ENCODE measurements at places on chromosomes 2 and 18.

GRCh38 chr2:143823296-143823695 lies 694.1 kb downstream of the ARHGAP15 start:
- no peak for DNase-seq

DNA sequence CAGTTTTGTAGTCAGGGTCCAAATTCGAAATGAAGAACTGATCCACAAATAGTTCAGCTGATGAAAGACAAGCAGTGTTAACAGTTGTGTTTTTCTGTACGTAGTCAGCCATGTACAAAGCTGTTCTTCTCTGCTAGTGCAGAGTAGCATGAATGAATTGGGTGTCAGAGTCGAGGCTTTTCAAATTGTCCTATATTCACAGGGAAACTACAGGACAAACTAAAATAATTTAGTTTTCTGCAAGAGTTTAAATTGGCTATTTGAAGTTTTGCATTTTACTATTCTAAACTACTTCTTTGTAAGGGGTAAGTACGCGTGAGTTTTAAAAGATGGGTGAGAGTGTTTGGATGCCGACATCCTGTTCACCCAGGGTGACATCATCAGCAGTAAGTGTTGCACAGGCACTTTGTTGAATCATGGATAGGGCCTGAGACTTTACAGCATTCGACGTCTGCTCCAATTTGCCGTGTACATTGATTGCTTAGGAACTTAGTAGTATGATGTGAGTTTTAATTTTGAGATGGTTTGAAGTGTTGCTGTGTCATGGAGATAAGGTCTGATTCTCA lies 147.2 kb upstream of the NFATC1 start:
- DNase-seq: no peak

DNA sequence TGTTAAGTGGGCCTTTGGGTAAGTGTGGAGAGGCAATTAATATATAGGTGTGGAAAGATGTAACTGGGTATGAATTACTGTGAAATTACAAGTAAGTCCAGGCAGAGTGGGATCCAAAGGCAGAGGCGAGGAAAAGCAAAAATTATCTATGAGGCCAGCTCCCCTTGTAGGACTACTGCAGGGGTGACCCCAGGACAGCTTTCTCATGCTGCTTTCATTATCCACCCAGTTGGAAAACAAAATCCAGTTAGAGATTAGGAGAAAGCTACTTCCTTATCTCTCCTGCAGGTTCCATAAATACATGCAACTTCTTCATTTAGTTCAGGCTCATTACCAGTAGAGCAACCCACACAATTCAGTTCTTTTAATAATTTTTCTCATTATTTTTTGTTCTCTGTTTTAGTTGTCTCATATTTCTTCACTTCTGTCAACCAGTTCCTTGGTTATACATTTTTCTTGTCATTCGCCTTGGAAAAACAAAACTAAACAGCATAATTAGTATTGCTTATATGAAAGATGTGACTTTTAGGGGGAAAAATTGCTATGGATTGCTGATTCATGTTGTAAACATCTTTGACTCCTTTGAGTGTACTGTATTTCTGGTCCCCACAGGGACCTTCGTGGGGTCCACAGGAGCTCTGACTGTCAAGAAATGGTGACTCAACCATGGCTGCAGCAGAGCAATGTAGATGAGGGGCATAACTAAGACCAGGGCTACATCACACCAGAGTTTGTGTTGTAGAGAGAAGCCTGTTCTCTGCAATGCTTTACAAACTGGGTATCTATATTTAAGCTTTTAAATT lies 110.4 kb upstream of the PARD3B start:
- DNase-seq: no peak

GRCh38 chr18:55485666-55486065 lies 102.3 kb downstream of the TCF4 start:
- DNase-seq: no peak

DNA sequence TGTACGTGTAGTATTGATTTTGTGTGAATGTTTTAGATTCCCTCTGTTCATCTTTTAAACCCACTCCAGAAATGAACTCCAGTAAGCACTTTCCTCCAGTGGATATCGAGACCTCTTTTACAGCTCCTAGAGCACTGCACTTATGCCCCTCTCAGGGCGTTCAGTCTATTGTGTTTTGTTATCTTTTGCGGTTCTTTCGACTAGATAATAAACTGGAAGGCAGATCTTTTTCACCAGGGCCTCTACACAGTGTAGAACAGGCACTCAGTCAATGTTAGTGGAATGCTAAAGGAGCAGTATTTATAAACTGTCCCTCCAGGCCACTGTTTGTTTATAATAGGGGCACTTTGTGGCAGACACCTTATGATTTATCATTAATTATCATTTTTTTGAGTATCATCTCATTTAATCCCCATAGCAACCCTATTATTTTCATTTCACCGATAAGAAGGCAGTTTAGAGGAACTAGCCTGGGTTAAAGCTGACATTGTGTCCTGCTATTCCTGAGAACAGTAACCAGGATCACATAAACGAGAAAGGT lies 742 bp upstream of the SOS1 start:
- DNase-seq: no peak

DNA sequence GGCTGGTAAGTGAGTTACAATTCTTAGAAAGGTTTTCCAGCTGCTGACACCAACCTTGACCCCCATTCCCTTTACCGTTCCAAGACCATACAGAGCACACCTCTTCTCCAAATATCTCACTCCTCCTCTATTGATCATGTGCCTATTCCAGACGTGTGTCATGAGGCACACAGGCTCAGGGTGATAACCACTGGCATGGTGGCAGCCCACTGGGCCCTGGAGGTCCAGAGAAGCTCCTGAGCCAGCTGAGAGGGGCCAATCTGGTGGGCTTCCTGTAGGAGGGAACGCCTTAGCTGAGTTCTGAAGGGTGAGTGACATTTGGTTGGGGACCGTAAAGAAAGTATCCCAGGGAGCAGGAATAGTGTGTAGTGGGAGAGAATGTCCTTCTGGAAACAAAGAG lies 28.3 kb downstream of the ZAP70 start:
- DNase-seq: no peak

DNA sequence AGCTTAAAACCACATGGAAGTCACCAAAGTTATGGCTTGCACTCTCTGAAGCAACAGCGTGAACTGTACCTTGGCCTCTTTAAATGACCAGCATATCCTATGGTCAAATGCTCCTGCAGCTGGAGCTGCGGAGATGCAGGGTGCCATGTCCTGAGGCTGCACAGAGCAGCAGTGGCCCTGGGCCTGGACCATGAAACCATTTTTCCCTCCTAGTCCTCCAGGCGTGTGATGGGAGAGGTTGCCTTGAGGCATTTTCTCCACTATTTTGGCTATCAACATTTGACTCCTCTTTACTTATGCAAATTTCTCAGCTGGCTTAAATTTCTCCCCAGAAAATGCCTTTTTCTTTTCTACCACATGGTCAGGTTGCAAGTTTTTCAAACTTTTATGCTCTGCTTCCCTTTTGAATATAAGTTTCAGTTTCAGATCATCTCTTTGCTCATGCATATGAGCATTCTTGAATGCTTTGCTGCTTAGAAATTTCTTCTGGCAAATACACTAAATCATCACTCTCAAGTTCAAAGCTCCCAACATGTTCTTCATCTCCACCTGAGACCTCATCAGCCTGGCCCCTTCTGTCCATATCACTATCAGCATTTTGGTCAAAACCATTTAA lies 82.9 kb upstream of the TMEFF2 start:
- no peak for DNase-seq

GRCh38 chr18:3256693-3257626 lies 5.0 kb upstream of the MYL12B start:
- DNase-seq: no peak

- no peak for DNase-seq
These were observed 44.4 kb upstream of the MGAT4A start for GRCh38 chr2:98775146-98775986.

GRCh38 chr2:2041256-2041824 lies 289.7 kb downstream of the MYT1L start:
- DNase-seq: no peak

DNA sequence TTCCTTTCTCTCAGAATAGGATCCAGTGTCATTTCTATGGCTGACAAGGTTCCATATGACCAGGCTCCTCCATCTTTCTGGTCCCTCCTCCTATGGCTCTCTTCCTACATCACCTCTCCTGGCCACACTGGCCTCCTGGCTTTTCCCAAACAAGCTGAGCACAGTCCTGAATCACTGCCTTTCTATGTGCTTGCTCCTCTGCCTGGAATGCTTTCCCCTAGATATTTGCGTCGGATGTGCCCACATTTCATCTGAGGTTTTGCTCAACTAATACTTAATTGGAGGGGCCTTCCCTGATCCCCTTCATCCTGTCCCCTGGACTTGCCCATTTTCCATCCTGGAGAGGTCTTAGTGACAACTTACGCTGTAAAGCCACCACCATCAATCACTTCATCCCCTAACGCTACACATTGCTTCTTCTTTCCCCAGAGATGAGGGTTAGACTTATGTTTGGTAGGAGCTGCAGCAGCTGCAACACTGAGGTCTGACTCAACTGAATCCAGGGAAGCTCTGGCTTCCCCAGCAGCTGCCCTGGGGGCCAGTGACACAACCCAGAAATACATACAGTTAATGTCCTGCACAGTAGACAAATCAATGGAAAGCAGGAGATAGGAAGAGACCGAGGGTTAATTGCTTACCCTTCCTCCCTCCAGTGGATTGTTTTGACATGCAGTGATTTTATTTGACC lies 42.9 kb downstream of the QPCT start:
- DNase-seq: no peak

- DNase-seq: no peak
These were observed 471.0 kb upstream of the HNMT start for GRCh38 chr2:137493261-137493660.

DNA sequence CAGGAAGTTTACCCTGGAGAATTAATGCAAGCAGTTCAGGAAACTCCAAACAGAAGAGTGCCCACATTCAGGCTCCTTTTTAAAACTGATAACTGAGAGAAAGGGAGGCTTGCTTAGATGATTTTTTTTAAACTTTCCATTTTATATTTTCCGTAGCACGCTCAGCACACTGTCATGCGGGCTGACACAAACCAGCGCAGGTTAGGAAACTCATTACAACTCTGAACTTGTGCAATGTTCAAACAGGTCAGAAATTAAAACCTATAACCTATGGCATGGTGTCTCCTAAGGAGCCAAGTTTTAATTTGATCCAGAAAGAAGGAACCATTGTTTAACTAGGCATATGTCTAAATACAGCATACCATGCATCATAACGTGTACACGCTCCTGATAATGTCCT lies 117.7 kb upstream of the SMIM21 start:
- no peak for DNase-seq

- DNase-seq: no peak
These were observed 160.6 kb downstream of the ANKRD30B start for GRCh38 chr18:14908541-14908940.

DNA sequence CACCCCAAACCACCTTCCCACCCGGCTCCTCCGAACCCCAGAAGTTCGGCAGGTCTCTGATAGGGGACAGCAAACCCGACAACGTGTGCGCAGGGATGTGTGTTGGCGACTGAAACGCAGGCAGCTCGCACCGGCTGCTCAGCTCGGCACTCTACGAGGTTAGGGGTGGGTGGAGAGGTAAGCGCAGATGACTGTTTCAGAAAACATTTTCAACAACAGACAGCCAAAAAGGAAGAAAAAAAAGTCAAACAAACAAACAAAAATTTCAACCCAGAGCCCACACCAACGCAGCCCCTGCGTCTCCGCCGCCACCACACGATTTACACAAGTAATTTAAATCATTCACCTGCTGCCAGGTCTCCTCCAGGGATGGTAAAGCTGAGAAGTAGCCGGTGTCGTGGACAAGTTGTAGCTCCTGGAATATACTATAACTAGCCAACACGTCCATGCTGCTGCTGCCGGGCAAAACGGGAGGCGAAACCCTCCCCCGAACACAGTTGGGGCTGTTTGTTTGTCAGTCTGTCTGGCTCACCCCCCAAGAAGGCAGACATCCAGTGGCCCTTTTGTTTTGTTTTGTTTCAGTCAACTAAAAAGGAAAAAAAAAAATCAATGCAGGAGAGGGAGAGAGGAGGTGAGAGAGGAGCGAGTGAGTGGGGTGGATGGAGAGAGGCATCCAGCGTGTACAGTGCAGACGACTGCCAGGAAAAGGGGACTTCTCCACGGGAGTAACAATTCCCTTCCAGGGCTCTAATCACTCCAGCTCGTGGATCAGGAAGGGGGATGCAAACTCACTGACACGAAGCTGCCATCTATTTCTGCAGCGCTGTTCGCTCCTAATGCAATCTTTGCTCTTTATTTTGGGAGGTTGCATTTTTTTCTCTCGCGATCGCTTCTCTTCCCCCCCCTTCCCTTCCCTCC lies at the start of gene KLF7:
Gene KLF7 (minus strand): TSS at position 828 of the 918 bp plus-strand sequence. CDS start 380 bp downstream, at position 448.
- no peak for DNase-seq

GRCh38 chr2:179726461-179727180 lies 134.8 kb downstream of the ZNF385B start:
- DNase-seq: no peak

DNA sequence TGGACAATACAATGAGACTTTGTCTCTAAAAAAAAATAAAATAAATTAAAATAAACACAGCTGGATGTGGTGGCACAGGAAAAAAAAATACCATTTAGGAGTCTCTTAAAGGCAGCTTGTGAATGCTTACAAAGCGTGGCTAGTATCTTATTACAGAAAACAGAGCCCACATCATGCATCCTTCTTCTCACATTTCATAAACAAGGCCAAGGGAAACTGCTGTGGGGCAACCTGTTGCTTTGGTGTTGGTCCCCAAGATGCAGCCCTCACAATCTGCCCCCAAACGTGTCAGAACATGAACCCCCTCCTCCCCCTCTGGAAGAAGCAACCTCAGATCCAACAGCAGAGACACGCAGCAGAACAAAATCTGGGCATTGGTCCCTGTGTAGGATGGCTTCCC lies 2.6 kb downstream of the SLC14A1 start:
- DNase-seq: no peak

DNA sequence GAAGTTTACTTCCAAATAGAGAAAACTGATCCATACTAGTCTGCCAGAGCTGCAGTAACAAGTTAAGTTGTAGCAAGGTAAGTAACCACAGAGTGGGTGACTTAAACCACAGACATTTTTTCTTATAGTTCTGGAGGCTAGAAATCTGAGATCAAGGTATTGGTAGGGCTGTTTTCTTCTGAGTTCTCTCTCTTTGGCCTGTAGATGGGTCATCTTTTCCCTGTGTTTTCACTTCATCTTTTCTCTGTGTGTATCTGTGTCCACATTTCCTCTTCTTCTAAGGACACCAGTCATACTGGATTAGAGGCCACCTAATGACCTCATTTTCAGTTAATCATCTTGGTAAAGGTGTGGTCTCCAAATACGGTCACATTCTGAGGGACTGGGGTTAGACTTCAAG lies 142.9 kb upstream of the MEX3C start:
- DNase-seq: no peak

GRCh38 chr2:220628252-220628651 lies 943.9 kb downstream of the EPHA4 start:
- DNase-seq: no peak

GRCh38 chr2:233450864-233451575 lies 96.7 kb downstream of the DGKD start:
- DNase-seq: no peak

Data from GOT3 (cell line).